M059J (cell line): ENCODE measurements at places on chromosomes 11 and 22.

- DNase-seq = no peak
Observed at GRCh38 chr11:106517426-106517825, 440.0 kb downstream of the AASDHPPT start.

DNA sequence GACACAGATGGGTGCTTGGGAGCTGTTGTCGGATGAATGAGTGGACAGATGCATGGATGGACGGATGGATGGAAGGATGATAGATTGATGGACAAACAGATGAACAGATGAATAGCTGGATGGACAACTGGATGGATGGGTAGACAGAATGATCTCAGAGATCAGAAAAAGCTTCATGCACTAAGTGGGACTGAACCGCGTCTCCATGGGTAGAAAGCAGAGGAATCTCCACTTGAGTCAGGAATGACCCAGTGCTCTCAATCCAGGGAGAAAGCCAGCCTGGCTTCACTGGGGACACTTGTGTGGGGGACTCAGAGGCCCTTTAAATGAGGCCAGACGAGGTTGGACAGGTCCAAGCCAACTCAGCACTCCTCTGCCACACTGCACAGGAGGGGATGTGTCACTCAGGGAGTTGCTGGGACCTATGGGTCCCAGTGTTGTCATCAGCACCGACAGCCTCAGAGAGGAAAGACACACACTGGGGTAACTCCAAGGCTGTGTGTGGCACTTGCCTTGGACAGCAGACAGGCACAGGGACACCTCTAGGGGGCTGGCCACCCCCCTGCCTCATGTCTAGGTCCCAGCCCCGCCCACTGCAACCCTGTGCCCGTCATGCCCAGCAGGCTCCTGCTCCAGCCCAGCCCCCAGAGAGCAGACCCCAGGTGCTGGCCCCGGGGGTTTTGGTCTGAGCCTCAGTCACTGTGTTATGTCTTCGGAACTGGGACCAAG lies 5.6 kb downstream of the IGLL5 start:
- DNase-seq = no peak

- DNase-seq = no peak
Observed at GRCh38 chr11:100726680-100727079, 39.6 kb downstream of the ARHGAP42 start.

DNA sequence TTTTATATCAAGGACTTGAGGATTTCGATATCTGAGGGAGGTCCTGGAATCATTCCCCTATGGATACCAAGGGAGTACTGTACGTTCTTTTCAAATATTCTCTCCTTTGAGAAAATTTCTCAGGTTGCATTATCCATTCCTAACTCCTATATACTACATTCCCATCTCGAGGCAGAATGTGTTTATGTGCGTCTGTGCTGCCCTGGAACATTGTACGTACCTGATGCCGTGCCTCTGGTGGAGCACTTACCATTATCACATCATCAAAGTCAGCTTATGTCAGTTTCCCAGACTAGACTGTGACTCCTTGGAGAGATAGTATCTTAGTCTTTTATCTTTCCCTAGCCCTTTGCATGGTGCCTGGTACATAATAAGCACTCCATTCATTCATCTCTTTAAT lies 21.7 kb downstream of the UBASH3B start:
- no peak for DNase-seq
